ENCODE measurements at places on chromosomes 1 and 21.

DNA sequence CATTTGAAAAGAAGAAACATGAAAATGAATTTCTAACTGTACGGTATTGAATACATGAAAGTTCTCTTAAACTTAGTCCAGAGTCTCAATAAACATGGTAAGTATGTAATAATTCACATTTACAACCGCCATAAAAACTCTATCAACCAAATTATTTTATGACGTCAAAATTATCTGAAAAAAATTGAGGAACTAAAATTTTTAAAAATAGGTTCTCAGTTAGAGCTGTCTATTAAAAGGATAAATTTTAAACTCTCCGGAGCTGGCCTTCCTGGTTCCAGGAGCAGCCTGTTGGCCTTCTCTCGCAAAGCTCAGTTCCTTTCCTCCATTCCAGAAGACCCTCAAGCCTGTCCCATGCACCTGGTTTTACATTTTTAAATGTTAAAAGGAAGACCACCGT, 18.7 kb upstream of the ETS2 start:
- DNase-seq, result no peak

DNA sequence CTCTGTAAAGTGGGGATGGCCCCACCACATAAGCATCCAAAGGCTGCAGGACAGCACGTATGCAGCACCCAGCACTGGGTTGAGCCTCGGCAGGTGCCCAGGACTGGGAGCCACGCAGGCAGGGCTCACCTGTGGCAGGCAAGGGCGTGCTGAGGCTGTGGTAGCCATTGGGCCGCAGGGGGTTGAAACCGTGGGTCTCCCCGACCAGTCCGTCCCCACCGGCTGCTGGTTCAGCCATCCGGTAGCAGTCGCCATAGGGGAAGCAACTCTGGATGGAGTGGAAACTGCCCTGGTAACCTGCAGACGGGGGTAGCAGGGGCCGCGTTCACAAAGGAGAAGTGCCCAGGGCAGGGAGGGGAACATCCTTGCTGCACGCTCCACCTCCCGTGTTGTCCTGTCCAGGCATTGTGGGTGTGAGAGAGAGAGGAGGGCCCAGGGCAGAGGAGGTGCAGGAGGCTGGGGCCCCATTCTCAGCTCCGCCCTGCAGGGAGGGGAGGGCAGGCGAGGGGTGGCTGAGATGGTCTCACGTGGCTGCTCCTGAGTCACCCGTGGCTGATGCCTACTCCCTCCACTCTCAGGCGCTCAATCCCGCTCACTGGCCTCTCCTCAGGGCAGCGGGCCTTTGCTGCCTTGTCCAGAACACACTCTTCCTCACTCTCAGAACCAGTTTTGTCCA, 49.9 kb downstream of the DMRTB1 start:
- DNase-seq, result no peak

DNA sequence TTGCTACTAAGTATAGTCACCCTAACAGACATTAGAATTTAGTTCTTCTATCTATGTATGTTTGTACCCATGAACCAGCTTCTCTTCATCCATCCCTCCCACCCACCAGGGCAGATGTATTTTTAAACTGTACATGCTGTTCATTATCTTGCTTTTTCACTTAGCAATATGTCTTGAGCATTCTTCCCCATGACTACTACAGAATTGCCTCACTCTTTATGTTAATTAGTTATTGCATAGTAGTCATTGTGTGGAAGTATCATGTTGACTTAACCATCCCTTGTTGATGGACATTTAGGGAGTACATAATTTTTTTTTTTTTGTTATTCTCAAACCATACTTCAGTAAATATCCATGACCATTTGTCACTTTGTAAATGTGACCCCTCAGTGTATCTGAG, 9.9 kb downstream of the HUNK start:
- DNase-seq, result no peak

GRCh38 chr1:27570356-27570755, 33.6 kb downstream of the AHDC1 start:
- no peak for DNase-seq

DNA sequence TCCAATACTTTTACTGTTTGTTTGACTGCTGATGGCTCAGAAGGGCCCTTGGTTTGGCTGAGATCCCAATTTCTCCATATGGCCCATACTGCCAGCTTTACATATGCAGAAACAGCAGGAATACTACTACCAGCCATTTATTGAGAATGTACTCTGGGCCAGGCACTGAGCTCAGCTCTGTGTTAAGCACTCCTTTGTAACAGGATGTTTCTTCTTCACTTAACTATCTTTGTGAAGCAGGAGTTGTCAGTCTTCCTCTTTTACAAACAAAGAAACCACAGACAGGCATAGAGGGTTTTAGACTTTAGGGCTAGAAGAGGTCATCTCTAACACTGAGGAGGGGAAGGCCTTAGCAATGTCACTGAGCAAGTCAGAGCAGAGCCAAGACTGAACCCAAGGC, 8.3 kb downstream of the HMGCL start:
- DNase-seq, result no peak

- no peak for DNase-seq
These were observed 2.7 kb upstream of the PALMD start for GRCh38 chr1:99643021-99643779.
